ENCODE measurements at places on chromosomes 7 and 10.
A peak's percentile ranks its signal among the peaks of the same experiment; 100 is the strongest.

GRCh38 chr10:47030191-47030703 lies 119.0 kb downstream of the PTPN20 start:
- no peak for DNase-seq

DNA sequence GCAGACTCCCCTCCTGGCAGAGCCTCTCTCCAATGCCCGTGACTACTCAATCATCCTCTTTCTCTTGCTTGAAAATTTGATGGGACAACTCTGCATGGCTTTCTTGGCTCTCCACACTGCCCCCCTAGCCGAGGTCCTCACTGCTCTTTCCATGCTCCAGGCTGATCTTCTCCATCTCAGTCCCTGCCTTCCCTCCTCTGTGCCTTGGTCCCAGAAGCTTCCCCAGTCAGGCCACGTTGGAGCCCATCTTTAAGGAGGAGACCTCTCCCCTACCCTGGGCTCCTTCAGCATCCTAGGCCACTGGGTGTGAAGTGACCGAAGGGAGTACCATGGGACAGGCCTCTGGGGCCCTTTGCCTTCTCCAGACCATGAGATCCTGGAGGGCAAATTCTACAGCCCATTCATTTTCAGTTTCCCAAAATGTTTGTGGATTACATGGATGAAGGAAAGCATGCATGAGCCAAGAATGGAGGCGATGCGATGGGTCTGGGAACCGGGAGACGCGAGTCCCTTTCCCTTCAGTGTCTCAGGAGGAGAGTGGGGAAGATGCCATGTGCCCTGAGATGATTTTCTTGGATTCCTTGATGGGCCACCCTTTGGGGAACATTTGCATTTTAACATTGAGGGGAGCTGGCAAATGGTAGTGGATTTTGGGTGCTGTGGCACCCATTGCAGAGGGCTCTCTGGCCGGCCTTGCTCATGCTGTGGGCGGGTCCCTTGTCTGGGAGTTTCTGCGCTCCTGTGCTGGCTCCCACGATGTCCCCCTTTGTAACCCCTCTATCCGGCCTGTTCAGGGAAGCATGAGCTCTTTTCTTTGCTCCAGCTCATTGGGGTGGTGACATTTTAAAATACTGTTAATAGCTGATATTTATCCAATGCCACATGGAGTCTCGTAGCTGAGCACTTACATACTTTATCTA lies 376.6 kb downstream of the RPS24 start:
- no peak for DNase-seq

DNA sequence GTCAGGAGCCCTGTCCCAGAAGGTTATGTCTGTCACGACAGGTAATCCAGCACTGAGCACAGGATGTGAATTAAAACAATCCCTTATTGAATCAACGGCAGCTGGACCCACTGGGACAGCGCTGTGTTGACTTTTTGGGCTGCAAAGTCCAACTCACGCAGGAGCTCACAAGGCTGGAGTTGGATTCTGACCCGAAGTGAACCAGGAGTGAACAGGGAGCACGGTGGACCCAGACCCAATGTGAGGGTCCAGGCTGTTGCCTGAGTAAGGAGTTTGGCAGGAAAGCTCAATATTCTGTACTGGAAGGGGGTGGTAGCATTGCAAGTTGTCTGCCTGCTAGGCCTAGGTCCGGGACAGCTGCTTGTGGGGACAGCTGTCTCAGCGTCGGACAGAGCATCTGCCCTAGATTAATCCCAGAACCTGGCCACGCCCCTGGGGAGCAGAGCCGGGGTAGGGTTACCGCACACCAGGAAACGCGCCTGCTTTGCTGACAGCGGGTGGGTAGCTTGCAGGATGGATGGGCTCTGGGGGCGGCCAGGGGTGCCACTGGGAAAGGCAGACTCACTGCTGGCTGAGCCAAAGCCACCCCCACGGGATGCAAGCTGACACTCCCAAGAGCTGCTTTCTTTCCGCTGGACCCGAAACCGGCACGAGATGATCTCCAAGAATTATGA lies 24.0 kb downstream of the COL26A1 start:
- DNase-seq: no peak

- DNase-seq: no peak
Measured at GRCh38 chr10:13587391-13587790, 626 bp downstream of the PRPF18 start.

DNA sequence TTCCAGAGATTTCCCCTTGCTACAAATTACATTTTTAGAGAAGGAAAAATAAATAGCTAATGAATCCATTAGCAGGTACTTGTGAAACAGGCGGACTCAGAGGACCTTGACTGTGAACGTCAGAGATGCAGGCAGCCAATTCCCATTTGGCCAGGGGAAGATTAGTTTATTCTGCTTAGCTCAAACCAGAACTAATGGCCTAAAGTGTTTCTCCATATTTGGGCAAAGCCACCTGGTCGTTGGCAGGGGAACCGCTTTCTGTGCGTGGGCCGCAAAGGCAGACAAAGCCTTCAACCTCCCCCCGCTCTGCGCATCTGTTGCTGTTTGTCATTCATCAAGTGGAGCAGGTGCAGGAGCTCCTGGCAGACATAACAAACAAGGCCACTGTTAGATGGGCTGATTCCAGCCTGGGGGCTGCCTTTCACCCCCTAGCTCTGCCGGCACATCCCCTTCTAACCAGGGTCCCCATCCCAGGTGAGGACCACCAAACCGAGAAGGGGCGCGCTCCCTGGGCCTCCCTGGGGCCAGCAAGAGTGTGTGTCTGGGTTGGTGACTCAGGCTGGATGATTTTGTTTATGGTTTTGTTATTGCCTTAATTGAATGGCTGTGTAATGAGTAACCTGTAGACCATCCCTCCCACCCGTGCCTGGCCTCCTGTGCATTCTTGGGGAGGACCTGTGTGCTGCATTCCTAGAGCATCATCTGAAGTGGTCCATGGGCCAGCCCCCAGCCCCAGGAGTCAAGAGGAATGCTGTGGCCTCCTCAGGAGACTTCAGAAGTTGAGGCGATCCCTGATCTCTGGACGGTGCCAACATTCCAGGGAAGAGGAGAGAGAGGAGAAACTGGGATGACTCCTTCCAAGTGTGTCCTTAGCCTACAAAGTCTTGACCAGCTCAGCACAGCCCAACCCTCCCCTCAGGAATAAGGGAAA lies 14.5 kb upstream of the CPA1 start:
- no peak for DNase-seq

- DNase-seq: peak; percentile 41
Measured at GRCh38 chr7:15199482-15199881, 296.9 kb upstream of the DGKB start.

DNA sequence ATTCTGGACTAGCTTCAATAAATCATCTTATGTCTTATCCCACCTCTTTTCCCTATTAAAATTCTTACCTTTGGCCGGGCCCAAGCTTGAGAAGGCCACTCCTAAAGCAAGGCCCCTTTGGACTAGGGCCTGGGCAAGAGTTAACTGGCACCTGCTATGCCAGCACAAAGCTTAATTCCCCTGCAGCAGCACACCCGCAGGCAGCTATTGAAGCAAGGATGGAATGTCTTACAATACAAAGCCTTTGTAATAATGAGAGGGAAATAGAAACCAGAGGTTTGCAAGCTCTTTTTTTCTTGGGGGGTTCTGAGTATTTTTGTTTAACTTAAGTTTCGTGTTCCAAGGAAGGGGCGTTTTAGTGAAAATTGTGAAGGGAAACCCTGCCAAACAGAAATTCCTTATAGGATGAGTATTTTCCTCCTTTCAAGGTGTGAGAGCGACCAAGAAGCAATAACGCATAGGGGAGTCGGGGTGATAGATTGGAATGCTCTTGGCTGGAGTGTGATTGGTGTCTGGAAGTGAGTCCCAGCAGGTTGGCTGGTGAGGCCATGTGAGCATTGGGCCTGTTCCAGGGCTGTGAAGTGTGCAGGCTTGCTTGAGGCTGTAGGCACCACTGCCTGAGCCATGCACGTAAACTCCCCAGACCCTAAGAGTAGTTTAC lies 148.5 kb downstream of the KIAA1217 start:
- no peak for DNase-seq

DNA sequence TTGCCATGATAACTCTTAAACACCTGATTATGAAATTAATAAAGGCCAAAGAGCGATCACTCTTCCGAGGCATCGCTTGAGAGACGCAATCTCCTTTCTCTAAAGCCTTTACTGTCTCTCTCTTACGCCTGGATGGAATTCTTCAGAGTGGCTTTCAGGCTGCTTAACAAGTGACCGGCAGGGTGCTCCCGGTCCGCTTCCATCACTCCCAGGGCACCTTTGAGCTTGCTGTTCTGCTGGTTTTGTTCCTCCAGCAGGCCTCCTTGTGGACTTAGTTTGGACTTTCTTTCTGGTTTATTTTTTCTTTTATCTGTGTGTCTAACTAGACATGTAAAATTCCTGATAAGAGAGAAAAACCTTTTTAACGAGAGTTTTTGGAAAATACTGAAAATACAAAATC lies 60.9 kb downstream of the MRPL32 start:
- no peak for DNase-seq

DNA sequence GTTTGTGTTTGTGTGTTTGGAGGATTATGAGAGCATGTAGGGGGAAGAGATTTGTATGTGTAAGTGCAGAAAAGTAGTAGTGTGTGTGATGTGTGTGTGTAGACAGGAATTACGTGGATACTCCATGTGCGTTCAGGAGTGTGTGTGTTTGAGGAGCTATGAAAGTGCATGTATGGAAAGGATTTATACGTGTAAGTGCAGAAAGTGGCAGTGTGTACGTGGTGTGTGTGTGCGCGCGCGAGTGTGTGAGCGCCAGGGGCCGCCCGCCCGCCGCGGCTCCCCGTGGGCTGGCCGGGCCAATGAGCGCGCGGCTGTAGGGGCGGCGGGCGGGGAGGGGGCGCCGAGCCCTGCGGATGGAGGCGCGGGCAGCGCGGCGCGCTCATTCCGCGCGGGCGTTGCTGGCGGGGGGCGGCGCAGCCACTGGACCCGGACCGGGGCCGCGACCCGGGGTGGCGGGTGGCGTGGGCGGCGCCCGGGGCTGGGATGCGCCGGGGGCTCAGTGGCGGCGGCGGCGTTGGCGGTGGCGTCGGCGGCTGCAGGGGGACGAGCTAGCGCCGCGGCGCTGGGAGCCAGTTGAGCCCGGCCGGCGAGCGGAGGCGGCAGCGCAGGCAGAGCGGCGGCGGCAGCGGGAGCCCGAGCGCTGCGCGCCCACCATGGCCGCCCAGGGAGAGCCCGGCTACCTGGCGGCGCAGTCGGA lies at the start of gene BICC1:
BICC1 (plus strand) TSS at position 382 of the 697 bp plus-strand sequence; CDS start at position 654, 272 bp downstream.
- DNase-seq: peak; percentile 77

Data from ACHN (cell line).